ENCODE measurements at places on chromosomes 5 and 9.

- DNase-seq, result no peak
Observed at GRCh38 chr5:150160448-150161081, 4.9 kb upstream of the PDGFRB start.

GRCh38 chr9:127991017-127991756 is 10.4 kb upstream of the EEIG1 start:
- peak; percentile 90 for DNase-seq

- DNase-seq, result no peak
Observed at GRCh38 chr5:72956324-72957140, 691 bp downstream of the FCHO2 start.

DNA sequence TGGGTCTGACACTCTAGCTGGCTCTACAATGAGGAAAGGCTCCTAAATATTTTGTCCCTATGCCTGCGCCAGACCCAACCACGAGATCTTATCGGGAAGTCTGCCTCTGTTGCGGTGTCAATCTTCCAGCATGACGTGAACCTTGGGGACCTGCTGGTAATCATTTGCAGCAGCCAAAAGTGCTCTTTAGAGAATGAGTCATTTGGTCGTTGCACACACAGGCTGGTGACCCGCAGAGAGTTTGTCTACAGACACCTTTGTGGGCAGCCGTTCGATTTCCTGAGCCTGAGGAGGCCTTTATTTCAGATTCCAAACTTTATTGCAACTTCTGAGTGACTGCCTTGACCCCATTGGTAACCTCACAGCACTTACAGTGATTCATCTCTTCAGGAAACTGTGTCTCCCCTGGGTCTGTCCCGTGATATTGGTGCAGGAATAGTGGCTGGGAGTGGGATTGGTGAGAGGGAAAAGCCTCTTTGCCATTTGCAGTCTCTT is 326.1 kb downstream of the NSG2 start:
- no peak for DNase-seq

- DNase-seq, result no peak
Observed at GRCh38 chr9:134059188-134059641, 8.6 kb downstream of the BRD3 start.

DNA sequence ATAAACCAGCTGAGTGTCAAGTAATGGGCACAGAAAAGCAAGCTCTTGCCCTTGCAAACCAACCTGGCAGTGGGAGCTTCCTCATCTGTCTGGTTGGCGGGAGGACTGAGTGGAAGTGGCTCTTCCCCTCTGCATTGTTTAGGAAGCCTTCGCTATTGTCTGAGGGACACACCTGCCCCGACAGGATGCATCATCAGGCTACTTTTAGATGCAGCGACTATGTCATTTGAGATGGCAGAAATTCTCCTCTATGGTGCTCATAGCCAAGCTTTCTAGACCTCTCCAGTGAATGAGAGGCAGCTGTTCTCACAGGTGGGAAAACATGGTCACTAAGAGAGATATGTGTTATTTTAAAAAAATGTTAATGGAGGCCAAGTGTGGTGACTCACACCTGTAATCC is 104.0 kb downstream of the DOCK8 start:
- DNase-seq, result peak; percentile 53

- no peak for DNase-seq
Observed at GRCh38 chr5:1058083-1058945, 49.7 kb downstream of the NKD2 start.

DNA sequence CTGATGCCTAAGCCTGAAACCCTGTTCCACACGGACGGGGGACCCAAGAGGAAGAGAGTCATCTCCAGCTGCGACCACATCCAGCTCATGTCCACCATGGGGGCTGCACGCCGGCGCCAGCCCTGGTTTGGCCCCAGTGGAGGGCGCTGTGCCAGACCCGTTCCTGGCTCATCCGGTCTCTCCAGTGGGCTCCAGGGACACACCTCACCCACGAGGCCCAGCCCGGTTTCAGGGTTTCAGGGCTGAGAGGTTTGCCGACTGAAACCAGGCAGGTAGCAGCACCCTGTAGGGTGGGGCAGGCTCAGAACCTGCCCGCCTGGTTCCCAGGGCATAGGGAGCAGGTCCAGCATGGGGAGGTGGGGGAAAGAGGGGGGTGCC is 71.4 kb upstream of the STXBP1 start:
- no peak for DNase-seq

- DNase-seq, result no peak
Observed at GRCh38 chr9:131781069-131781468, 41.2 kb upstream of the RAPGEF1 start.

GRCh38 chr5:120236360-120236759 is 227.7 kb upstream of the PRR16 start:
- no peak for DNase-seq

- DNase-seq, result no peak
Observed at GRCh38 chr5:52794519-52794918, 6.8 kb downstream of the ITGA1 start.

DNA sequence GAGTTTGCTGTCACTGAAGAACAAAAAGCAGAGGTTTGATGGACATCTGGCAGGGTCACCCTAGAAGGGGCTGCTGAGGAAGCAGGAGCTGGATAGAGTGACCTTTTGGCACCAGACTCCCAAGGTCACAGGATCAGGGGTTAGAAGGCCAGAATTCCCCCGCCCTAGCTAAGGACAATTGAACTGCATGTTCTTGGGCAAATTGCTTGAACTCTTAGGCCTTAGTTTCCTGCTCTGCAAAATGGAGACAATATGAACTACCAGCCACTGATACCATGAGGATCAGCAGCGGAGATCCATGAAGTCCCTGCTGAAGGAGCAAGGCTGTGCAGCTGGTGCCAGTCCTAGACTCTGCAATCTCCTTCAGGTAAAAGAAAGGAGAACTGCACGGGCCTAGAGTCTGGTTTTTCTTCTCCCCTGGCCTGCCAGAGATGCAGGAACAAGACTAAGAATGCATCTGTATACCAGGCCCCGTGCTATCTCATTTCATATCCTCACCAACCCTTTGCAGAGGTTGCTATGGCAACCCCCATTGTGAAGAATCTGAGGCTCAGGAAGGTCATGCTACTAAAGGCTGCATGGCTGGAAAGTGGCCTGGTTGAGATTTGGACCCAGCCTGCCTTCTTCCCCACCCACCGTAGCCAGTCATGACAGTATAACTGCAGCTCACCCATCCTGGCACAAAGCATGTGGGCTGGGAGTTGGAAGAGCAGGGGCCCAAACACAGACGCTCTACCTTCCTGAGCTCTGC is 33.7 kb downstream of the CAMK2A start:
- no peak for DNase-seq

DNA sequence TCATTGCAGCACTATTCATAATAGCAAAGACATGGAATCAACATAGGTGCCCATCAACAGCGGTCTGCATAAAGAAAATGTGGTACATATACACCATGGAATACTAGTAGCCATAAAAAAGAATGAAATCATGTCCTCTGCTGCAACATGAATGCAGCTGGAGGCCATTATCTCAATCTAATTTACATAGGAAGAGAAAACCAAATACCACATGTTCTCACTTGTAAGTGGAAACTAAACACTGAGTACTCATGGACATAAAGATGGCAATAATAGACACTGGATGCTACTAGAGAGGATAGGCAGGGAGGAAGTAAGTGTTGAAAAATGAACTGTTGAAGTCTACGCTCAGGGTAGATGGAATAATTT is 203.9 kb upstream of the CDH9 start:
- peak; percentile 97 for DNase-seq

DNA sequence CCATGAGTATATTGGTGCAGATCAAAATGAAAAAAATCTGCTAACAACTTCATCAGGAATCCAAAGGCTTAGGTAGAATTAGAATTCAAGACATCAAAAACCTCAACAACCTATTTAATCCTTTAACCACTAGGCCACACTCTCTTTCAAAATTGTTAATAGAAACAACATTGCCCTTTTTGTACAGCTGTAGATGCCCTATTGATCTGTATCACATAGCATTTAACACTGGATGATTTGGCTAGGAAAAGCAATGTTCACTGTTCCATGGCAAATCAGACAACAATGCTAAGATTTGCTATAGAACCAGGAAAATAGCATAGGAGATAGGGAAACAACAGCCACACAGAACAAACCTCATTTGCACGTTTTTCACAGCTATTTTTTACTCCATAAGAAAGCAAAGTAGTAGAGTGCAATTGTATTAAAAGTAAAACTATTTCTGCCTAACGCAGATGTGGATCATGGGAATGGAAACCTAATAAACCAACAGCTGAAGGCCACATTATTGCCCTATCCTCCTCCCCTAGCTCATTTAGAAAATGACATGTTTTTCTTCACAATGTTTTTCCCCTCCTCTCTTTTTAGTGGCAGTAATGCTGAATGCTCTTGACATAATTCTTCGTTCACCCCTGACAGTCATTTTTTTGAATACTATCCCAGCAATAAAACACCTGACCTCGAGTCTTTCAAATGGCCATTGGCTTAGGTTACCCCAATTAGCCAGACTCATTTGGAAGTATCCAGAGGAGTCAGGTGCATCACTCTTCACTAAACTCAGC is 373.0 kb upstream of the CCNH start:
- DNase-seq, result no peak

- DNase-seq, result peak; percentile 40
Observed at GRCh38 chr5:135398855-135399793, at the start of gene MACROH2A1. Gene MACROH2A1 (minus strand): TSS chr5:135399231. CDS start chr5:135389093, 10,138 bp downstream.

GRCh38 chr9:85108229-85108628 is 438.7 kb downstream of the NTRK2 start:
- no peak for DNase-seq

DNA sequence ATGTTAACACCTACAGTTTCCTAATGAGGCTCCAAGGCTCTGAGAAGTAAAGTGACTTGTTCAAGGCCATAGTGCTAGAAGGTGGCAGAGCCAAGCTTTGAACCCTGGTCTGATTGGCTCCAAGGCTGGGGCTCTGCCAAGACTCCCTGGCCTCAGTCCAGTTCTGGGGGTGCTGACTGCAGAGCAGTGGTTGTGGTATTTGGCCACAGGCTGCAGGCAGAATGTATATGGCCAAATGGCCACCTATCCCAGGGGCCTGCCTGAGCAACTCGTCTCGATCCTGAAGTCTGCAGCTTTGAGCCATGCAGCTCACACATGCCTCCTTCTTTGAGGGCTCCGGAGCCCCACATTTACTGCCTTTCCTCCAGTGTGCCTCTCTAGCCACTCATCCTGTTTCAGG is 9.7 kb upstream of the NEK6 start:
- no peak for DNase-seq

GRCh38 chr5:151578326-151579025 is 12.7 kb downstream of the FAT2 start:
- DNase-seq, result no peak

GRCh38 chr9:130912932-130913598 is 16.5 kb upstream of the QRFP start:
- DNase-seq, result no peak

GRCh38 chr5:18397891-18398290 is 763.6 kb downstream of the TAF11L14 start:
- DNase-seq, result no peak

DNA sequence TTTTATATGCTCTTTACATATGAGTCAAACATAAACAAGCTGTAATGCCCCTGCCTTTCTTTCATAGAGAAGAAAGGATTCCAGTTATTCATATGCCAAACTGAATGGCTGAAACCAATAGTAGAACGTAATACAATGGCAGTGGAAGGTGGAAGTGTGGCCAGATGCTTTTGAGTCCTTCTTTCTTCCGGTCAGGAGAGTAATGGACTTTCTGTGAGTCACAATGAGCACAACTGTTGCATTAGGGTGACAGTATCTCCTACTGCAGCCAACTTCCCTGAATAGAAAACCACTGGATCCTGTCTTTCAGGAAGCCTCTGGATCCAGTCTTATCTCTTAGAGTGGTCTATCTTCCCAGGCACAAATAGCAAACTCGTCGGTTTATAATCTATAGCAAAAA is 855.2 kb downstream of the MAT2B start:
- no peak for DNase-seq

GRCh38 chr5:88824892-88825583 is 57.9 kb downstream of the MEF2C start:
- no peak for DNase-seq

GRCh38 chr9:125889112-125889475 is 141.9 kb downstream of the PBX3 start:
- DNase-seq, result no peak

- DNase-seq, result no peak
Observed at GRCh38 chr9:89889865-89890264, 285.1 kb downstream of the GADD45G start.

- DNase-seq, result no peak
Observed at GRCh38 chr5:1089621-1090040, 22.2 kb downstream of the SLC12A7 start.

Measured in DMS153 (cell line).